CD4-positive, alpha-beta T cell (primary cell): ENCODE measurements at places on chromosomes 3 and 15.

DNA sequence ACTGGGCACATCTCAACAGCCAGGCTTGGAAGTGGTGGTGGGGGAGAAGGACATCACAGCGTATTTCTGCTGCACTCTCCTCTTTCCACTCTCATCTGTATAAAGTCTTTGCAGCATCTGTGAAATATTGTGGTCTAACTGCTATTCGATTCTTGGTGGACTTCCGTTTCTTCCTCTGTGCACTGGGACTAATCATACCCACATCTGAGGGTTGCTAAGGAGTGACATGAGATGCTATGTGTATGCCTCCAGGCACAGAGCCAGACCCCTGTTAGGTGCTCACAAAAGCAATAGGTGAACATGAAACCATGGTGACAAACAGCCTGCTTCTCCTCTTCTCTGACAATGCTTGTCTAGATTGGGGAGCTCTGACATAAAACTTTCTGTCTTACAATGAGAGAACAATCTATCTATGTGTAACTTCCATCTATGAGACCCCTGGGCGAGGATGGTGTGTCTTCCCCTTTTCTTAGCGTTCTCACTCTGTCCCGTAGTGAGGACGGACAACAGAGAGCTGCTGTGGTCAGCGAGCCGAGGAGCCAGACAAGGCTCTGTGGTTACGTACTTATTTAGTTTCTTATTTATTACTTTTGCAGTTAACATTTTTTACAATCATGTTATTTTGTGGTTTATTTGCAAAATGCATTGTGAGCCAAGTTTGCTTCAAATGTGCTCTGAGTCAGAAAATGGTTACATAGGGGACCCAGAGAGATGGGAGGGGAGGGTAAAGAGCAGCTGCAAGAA lies 196.7 kb upstream of the TPRG1 start:
- DNase-seq: no peak

- DNase-seq: no peak
Observed at GRCh38 chr3:129271674-129272073, 7.0 kb upstream of the HMCES start.

DNA sequence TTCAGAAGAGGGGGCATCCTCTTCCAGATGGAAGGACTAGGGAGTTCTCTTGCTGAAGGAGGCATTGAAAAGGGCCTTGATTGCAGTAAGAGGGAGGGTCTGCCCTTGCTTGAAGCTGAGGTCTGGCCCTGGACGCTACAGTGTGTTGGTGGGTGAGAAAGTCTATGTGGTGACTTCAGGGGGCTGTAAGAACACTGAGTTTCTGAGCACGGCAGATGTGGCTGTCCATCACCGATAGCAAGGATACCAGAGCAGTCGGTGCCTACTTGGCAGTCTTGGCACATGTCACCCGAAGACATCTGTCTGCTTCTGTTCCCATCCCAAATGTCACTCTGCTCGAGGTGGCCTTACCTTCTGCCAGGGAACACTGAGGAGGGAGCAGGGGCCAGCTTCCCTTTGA lies 631.1 kb upstream of the CFAP20DC start:
- DNase-seq: no peak

DNA sequence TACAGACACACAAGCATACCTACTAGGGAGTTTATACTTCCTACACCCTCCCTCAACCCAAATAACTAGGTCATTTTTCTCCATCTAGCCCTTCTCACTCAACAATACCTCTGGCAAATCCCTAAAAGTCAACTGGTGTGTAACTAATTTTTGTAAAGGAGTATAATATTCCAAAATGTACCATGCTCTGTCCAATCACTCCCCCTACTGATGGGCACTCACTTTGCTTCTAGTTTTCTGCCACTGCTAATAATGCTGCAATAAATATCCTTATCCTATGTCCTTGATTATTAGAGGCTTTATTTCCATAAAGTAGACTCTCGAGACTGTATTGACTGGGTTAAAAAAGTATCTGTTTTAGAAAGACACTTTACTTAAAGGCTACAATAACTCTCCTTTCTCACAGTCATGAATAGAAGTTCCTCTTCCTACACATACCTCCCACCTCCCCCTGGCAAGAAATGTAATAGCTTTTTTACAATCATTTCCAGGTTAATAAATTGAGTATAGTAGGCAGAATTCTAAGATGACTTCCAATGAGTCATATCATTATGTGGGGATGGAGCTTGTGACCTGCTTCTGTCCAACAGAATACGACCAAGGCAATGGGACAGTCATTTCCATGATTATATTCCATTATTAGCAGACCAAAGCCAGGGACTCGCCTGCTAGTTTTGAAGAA lies 30.0 kb downstream of the SHQ1 start:
- DNase-seq: no peak
